ENCODE measurements at places on chromosomes 5 and 9.

DNA sequence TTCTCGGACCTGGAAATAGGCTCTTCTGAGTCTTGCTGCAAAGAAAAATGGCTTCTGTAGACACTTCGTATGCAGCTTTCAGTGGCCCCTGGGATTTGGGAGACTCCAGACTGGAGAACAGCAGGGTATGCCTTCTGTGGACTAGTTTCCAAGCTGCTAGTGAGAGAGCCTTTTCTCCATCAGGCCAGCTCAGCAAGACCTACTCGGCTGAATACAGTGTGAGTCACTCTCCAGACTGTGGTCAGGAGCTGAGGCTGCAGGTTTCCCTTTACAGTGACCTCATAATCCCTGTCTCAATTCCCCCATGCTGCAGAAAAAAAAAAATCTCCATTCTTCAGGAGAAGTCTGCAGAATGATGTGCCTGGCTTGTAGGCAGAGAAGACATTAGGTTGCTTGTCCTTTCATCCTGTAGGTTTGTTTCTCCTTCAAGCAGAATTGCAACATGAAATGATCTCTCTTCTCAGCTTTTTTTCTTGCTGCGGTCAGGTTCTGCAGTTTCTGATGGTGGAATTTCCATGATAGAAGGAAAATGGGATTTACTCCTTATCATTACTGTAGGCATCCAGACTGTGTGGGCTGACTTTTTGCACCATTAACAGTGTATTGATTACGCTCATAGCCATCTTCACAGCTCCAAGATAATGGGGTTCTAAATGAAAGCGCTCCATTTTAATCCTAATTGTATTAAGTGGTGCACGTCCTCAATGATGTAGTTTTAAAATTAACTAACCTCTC lies 78.3 kb upstream of the TNFSF8 start:
- H3K27ac ChIP-seq, result no peak overlapping the region
- H3K27me3 ChIP-seq, result no peaks in the 10 kb centered on the region
- H3K4me1 ChIP-seq, result no peaks in the 10 kb centered on the region
- H3K36me3 ChIP-seq, result no peaks in the 10 kb centered on the region
- H3K4me3 ChIP-seq, result no peak overlapping the region
- no peak for DNase-seq

- no peaks in the 10 kb centered on the region for H3K36me3 ChIP-seq
- H3K4me1 ChIP-seq, result peaks cover 65% of the 10 kb centered on the region
- peak overlapping the region; percentile 44 for H3K27ac ChIP-seq
- H3K4me3 ChIP-seq, result no peak overlapping the region
- no peaks in the 10 kb centered on the region for H3K27me3 ChIP-seq
- DNase-seq, result no peak
These were observed 69.0 kb downstream of the MEF2C start for GRCh38 chr5:88813805-88814575.

- H3K4me1 ChIP-seq, result peaks cover 3% of the 10 kb centered on the region
- no peak for DNase-seq
- no peaks in the 10 kb centered on the region for H3K27me3 ChIP-seq
- H3K27ac ChIP-seq, result no peak overlapping the region
- no peak overlapping the region for H3K4me3 ChIP-seq
These were observed 185.0 kb downstream of the CNTLN start for GRCh38 chr9:17319864-17320263.

DNA sequence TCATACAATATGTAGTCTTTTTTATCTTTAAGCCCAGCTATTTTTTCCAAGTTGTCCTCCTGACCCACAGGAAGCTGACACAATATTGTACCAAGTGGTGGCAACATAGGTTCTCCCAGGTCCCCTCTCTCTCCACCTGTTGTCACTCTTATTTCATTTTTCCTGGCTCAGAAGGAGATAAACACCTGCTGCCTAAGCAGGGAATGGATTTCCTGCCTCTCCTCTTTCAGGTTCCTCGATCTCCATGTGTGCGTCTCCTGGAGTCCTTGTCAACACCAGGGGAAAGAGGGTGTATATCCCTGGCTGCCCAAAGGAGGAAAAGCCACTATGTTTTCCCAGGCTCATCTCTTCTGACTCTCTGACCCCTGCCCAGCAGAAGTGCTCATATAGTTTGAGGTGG lies 81.8 kb upstream of the KLF9 start:
- no peaks in the 10 kb centered on the region for H3K36me3 ChIP-seq
- H3K27me3 ChIP-seq, result no peaks in the 10 kb centered on the region
- peaks cover 14% of the 10 kb centered on the region for H3K4me1 ChIP-seq
- H3K27ac ChIP-seq, result no peak overlapping the region
- no peak for DNase-seq

DNA sequence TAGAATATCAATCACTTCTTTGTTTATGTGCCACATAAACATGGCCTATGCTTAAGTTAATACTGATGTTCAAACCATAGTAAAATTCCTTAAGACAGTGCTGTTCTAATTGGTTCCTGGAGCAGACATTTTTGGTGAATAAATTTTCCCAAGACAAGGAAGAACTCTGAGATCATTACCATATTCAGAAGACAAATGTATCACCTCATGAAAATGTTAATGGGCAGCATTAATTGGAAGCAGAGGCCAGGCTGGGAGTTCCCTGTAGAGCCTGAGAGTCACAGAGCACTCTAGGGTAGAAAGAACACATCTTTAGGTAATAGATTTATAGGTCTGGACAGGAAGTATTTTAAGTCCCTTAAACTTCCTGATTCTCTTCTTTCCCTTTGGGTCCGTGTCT lies 240.2 kb downstream of the MAN2A1 start:
- no peaks in the 10 kb centered on the region for H3K4me1 ChIP-seq
- DNase-seq, result no peak
- H3K4me3 ChIP-seq, result no peak overlapping the region
- peaks cover 4% of the 10 kb centered on the region for H3K27me3 ChIP-seq
- H3K36me3 ChIP-seq, result no peaks in the 10 kb centered on the region
- H3K27ac ChIP-seq, result no peak overlapping the region

DNA sequence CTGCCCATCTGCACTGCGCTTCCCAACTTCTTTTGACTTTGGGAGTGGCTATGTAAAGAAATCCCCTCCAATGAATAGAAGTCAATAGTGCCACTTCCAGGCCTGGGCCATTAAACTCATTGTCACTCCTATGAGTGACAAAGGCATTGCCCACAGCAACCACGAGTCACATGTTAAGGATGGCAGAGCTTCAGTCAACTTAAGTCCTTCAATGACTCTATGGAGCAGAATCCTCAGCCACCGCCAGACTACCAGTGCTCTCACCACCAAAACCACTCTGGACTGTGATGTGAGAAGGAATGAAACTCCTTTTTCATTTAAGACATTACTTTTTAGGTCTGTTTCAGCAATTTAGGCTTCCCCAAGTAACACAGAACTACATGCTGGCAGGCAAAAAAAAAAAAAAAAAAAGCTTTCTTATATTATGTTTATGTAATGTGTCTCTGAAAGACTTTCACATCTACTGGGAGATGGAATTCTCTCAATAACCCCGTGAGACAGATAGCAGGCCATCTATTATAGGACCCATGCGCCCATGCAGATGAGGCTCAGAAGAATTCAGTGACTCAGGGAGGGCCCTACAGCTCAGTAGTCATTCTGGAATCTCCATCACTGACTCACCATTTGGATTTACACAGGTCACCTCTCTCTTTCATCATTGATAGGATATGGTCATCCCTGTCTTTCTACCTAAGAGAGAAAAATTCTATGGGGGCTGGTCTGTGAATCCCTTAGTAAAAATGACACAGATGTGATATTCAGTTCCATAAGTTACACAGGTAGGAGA lies 180.5 kb downstream of the CEMIP2 start:
- H3K27me3 ChIP-seq, result no peaks in the 10 kb centered on the region
- no peak for DNase-seq
- H3K27ac ChIP-seq, result no peak overlapping the region
- H3K4me3 ChIP-seq, result no peak overlapping the region
- H3K4me1 ChIP-seq, result no peaks in the 10 kb centered on the region

DNA sequence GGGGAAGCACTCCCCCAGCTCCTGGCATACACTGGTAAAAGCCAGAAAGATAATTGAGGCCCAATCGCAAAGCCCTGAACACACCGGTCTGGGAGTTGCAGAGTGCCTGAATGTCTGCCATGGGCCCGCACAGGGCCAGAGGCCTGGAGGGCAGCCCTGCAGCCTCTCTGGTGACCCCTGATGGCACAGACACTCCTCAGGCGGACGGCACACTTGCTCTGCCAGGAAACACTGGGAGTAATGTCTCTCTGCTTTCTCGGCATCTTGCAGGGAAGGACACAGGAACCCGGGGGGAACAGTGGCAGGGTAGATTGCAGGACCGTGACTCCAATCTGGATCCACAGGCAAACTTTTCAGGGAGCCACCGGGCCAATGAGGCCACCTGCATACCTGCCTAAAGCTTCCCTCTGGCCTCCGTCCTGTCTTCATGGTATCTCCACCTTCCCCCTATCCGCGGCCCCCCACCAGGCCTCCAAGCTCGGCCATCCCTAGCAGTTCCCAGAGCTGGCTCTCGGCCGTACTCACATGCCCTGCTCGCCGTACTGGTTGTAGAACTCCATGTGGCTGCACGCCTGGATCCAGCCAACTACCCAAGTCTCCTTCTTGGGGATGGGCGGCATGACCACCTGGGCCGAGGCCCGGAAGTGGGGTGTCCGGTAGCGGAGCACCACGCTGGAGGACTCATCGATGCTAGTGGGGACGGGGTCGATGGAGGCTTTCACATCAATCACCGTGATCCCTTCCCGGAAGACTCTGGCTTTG lies 797 bp downstream of the FAM78A start:
- H3K4me3 ChIP-seq, result peak overlapping the region; percentile 78
- H3K4me1 ChIP-seq, result peaks cover 80% of the 10 kb centered on the region
- peaks cover 2% of the 10 kb centered on the region for H3K27me3 ChIP-seq
- H3K27ac ChIP-seq, result peak overlapping the region; percentile 90
- no peaks in the 10 kb centered on the region for H3K36me3 ChIP-seq

DNA sequence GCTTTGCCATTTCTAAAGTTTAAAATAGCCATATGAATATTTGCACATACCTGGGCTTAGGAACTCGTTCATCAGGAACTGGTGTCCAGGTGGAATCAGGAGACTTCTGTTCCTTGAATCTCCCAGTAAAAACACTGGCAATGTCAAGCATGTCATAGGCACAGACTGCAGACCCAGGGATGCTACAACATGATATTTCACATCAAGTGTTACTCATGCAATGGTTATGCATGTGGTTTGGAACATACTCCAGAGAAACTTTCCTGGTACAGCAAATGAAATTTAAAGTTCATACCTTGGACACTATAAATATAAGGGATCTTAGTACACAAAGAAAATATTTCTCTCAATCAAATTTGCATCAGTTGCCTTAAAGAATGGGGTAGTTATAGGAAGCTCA lies 92.2 kb downstream of the SEMA6A start:
- no peak overlapping the region for H3K4me3 ChIP-seq
- peaks cover 16% of the 10 kb centered on the region for H3K36me3 ChIP-seq

- H3K27ac ChIP-seq, result no peak overlapping the region
- H3K36me3 ChIP-seq, result no peaks in the 10 kb centered on the region
- no peaks in the 10 kb centered on the region for H3K27me3 ChIP-seq
- H3K4me1 ChIP-seq, result no peaks in the 10 kb centered on the region
- no peak overlapping the region for H3K4me3 ChIP-seq
These were observed 17.4 kb upstream of the COL5A1 start for GRCh38 chr9:134624137-134624591.

DNA sequence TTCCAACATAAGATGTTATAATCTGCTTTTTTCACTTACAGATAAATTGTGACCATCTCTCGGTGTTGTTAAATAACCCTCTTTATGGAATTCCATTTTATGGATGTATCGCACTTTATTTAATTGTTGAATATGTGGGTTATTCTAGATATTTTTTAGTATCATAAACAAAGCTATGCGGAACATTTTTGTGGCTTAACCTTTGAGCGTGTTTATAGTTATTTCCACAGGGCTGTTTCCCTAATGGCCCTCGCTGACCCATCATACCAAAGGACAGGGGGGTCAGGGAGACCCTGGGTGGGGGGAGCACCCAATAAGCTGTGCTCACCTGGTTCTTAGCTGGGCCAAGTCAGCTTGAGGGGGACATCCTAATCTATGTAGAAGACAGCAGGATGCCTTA lies 65.3 kb downstream of the NDST1 start:
- no peak overlapping the region for H3K4me3 ChIP-seq
- H3K36me3 ChIP-seq, result no peaks in the 10 kb centered on the region
- DNase-seq, result no peak
- H3K4me1 ChIP-seq, result no peaks in the 10 kb centered on the region
- no peaks in the 10 kb centered on the region for H3K27me3 ChIP-seq

DNA sequence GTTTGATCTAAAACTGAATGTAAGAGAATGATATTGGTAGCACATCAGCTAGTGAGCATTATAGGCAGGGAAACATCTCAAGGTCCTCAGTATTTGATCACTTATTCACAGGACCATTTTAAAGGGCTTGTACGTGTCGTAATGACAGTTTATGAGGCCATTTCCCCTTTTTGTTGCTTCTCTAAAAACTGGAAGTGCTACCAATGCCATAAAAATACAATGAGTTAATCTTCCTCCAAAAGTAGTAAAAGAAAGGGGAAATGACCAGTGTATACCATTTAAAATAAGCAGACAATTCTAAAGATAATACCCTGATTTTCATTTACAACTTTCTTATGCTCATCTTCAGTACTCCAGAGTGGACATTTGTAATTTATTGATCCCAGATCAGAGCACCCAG lies 285.8 kb upstream of the PCSK5 start:
- H3K36me3 ChIP-seq, result no peaks in the 10 kb centered on the region
- no peak for DNase-seq
- H3K4me1 ChIP-seq, result no peaks in the 10 kb centered on the region
- H3K27me3 ChIP-seq, result no peaks in the 10 kb centered on the region

DNA sequence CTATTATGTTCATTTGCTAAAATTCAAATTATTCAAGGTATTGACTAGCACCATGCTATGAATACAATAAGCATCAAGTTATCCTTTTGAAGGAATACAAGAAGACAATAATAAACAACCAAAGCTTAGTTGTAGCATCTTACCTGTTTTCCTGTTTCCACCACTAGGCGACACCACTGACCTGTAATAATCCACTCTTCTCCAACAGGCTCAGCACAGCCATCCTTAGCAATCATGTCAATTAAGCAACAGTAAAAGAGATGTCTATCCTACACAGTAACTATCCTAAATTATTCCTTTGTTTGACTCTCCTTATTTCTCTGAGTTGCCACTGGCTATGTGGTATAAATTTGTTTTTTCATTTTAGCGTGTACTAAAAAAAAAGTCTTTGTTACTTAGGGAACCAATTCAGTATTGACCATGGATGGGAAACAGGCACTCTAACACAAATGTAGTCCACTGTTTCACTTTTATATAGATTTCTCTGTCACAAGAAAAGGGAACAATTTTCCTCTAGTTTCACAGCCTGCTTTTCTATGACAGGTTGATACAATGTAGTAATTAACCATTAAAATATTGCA lies 46.2 kb downstream of the PCA3 start:
- no peaks in the 10 kb centered on the region for H3K36me3 ChIP-seq
- no peak for DNase-seq
- no peak overlapping the region for H3K4me3 ChIP-seq

GRCh38 chr5:143806579-143806978 lies 5.4 kb upstream of the HMHB1 start:
- H3K27me3 ChIP-seq, result no peaks in the 10 kb centered on the region
- H3K27ac ChIP-seq, result no peak overlapping the region
- DNase-seq, result no peak
- H3K4me3 ChIP-seq, result no peak overlapping the region
- no peaks in the 10 kb centered on the region for H3K36me3 ChIP-seq

GRCh38 chr5:124572971-124573370 lies 173.5 kb downstream of the ZNF608 start:
- H3K4me1 ChIP-seq, result peaks cover 7% of the 10 kb centered on the region
- H3K36me3 ChIP-seq, result no peaks in the 10 kb centered on the region
- no peak overlapping the region for H3K4me3 ChIP-seq
- DNase-seq, result no peak

- peak overlapping the region; percentile 50 for H3K4me3 ChIP-seq
- no peaks in the 10 kb centered on the region for H3K27me3 ChIP-seq
- no peak for DNase-seq
- peaks cover 93% of the 10 kb centered on the region for H3K4me1 ChIP-seq
These were observed 3.7 kb downstream of the CD180 start for GRCh38 chr5:67192719-67193438.
